Activated T-cell treated with anti-CD3 and anti-CD28 coated beads for 48 hours (primary cell): ENCODE measurements at places on chromosomes 3 and 15.

- DNase-seq: peak; percentile 62
Observed at GRCh38 chr3:27721717-27722564, at the start of gene EOMES. TSS of gene EOMES (minus strand) at chr3:27722323. CDS start at chr3:27722294, 29 bp downstream.

- DNase-seq: no peak
Observed at GRCh38 chr3:190323246-190323626, 990 bp upstream of the CLDN1 start.

- DNase-seq: no peak
Observed at GRCh38 chr3:65483480-65483879, 555.2 kb downstream of the MAGI1 start.

- no peak for DNase-seq
Observed at GRCh38 chr3:62761711-62762110, 113.5 kb downstream of the CADPS start.

DNA sequence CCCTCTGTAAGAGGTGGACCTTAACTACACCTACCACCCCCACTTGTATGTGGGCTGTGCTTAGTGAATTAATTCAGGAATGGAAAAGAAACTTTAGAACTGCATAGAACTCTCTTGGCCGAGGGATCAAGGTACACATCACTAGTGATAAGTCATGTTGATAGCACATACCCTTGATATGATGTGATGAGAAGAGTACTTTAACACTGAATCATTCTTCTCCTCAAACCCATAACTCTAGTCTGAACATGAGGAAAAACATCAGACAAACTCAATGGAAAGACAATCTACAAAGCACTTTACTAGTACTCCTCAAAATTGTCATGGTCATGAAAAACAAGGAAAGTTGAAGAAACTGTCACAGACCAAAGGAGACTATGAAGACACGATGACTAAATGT is 87.6 kb downstream of the P2RY1 start:
- DNase-seq: no peak
